ENCODE measurements at places on chromosomes 16 and 17. TPM values are rescaled to one million over a fixed set of nuclear protein-coding genes. Genes with fewer than 3 reads are reported as not detected.

Gene SPEM3
- not detected for total RNA-seq

Gene GAST
- total RNA-seq: not detected

Gene CD300C
- 0.12 TPM for total RNA-seq

Gene SOX9
- total RNA-seq: 3.2 TPM

Gene NEUROD2
- not detected for total RNA-seq

Gene NOS2
- 0.54 TPM for total RNA-seq

Gene KRT33B
- total RNA-seq: not detected

Gene ARHGAP23
- total RNA-seq: 13.2 TPM

Gene AGRP
- total RNA-seq: not detected

Gene MYH10
- 194 TPM for total RNA-seq

Gene AMDHD2
- total RNA-seq: 39.2 TPM

Gene CALB2
- 1.3 TPM for total RNA-seq

Gene PRKCB
- 0.66 TPM for total RNA-seq

Gene RILP
- 63.0 TPM for total RNA-seq

Gene DGKE
- 6.4 TPM for total RNA-seq

Gene CBFB
- 94.8 TPM for total RNA-seq

Gene TMEM235
- total RNA-seq: 2.0 TPM

Gene NUP93
- total RNA-seq: 110 TPM

Gene CACNA1H
- 66.1 TPM for total RNA-seq

Gene TBC1D26
- 2.6 TPM for total RNA-seq

Gene ASPA
- not detected for total RNA-seq

Gene MIEN1
- total RNA-seq: 31.6 TPM

Gene ATF7IP2
- total RNA-seq: 26.0 TPM

Gene HOXB2
- 114 TPM for total RNA-seq

Gene ST6GALNAC2
- 1.0 TPM for total RNA-seq

Gene ATP2C2
- total RNA-seq: not detected

Gene C16orf89
- total RNA-seq: 0.49 TPM

Data from cardiac muscle cell (in vitro differentiated cells and primary cell).